ENCODE measurements at places on chromosomes 6 and 20.

- DNase-seq = no peak
Measured at GRCh38 chr6:154791556-154792317, 58.5 kb downstream of the SCAF8 start.

DNA sequence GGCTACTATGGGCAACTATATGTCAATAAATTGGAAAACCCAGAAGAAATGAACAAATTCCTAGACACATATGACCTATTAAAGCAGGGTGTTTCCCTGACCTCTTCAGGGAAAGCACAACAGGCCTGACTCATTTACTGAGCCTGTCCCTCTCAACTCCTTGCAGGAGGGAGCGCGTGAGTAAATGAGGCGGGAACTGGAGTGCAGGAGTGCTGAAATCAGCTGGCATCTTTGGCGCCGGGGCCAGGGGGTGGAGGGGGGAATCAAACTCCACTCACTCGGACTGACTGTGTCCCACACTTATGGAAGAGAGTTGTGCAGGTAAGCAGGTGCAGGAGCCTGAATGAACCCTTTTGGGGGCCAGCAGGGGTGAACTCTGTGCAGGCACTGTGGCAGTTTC is 671.2 kb upstream of the PTCHD4 start:
- DNase-seq = no peak

DNA sequence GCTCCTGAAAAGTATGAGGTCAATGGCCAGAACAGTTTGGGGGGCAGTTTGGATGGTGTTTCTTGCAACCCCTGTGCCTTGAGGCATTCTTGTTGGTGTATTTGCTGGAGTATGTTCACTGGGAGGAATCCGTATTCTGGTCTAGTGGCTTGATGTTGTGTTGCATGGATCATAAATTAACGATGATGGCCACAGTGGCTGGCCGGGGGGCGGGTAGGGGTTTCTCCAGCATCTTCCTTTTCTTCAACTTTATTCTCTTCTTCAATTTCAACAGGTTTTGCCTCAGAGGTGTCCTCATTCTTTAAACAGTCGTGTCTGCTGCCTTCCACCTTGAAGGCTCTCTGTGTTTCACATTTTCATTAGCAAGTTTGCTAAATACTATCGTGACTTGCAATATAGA is 43.0 kb upstream of the THBS2 start:
- no peak for DNase-seq

GRCh38 chr6:121657972-121658371 is 222.5 kb downstream of the GJA1 start:
- no peak for DNase-seq

GRCh38 chr20:38706509-38706908 is 17.8 kb upstream of the SLC32A1 start:
- no peak for DNase-seq

DNA sequence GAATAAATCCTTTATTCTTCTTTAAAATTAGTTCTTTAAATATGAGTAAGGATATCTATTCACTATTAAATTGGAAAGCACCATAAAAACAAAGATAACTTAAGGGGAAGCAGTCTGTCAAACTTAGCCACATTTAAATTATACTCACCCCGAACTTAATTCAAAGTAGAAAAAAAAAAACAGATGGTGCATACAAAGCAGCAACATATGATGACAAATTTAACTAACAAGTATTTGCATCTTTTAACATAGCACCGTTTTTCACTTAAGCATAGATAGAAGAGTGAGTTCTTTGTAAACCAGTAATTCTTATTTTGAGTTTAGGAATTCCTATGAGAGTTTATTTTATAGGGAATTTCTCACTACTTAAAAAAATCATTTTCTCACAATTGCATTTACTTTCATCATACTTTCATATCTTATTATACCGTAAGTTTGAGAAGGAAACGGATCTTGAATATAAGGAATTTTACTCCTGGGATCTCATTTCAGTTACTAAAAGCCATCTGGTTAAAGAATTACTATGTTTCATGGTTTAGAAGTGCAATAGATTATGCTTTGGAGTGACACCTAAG is 828.2 kb upstream of the MAP3K7 start:
- DNase-seq = no peak

GRCh38 chr6:161228921-161229591 is 44.8 kb downstream of the AGPAT4 start:
- DNase-seq = no peak

- no peak for DNase-seq
Measured at GRCh38 chr20:58892932-58893224, 40.4 kb downstream of the GNAS start.

GRCh38 chr6:84228198-84228543 is 728 bp upstream of the CEP162 start:
- no peak for DNase-seq

GRCh38 chr6:28980852-28981430 is 24.2 kb downstream of the ZNF311 start:
- no peak for DNase-seq

- DNase-seq = no peak
Measured at GRCh38 chr20:36908603-36909002, 32.7 kb downstream of the TLDC2 start.

DNA sequence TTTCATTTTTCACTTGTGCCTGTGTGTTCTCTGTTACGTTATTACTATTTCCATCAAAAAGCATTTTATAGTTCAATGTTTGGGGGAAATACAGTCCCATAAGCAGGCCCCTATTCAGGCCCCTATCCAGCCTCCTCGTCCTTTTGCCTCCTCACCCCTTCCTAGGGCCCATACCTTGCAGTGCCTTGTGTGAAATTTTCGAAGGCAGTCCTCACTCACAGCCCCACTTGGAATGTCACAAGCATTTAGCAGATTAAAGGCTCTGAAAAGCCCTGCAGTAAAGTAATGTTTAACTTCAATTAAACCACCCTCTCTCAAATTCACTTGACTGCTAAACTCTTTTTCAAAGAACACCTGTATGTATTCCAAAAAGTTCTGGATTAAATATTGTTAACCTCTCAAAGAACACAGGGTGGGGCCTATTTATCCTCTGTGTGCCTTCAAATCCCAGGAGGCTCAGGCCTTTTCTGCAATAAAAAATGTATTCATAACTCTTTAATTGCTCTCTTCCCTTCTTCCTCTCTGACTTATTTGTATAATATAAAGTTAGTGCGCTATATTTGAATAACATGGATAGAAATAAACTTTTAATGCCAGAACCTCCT is 202.5 kb downstream of the FOXA2 start:
- no peak for DNase-seq

DNA sequence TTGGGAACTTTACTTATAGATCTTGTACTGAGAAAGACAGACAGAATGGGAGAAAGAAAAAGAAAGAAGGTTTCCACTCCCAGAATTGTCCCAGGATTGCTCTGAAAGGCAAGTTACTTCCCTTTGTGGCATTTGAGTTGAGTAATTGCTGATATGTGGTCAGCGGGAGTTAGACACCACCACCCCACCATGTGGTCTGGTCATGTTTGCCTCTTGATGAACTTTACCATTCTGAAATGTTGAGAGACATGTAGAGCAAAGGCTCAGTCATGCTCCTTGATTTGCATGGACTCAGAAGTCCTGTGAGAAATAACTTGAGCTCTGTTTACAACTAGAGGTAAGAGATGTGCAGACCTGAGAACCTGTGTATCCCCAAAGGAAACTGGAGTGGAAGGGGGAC is 17.1 kb downstream of the TCF21 start:
- no peak for DNase-seq

GRCh38 chr20:32481311-32482142 is 103.6 kb downstream of the NOL4L start:
- no peak for DNase-seq

- no peak for DNase-seq
Measured at GRCh38 chr20:22004946-22005345, 299.5 kb downstream of the PAX1 start.

DNA sequence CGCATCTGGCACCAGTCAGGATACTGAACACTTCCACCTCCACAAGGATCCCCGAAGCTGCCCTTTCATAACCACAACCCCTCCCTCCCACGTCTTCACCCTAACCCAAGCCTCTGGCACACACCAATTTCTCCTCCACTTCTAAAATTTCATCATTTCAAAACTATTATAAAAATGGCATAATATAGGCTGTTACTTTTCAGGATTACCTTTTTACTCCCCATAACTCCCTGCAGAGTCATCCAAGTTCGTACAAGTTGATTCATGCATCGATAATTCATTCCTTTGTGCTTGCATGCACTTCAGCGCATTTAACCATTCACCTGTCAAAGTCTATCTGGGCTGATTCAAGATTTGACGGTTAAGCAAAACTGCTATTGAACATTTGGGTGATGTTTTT is 30.6 kb upstream of the LY86 start:
- no peak for DNase-seq

GRCh38 chr6:154991207-154991606 is 3.9 kb upstream of the TIAM2 start:
- DNase-seq = no peak

GRCh38 chr20:41664584-41664983 is 46.4 kb upstream of the CHD6 start:
- no peak for DNase-seq

DNA sequence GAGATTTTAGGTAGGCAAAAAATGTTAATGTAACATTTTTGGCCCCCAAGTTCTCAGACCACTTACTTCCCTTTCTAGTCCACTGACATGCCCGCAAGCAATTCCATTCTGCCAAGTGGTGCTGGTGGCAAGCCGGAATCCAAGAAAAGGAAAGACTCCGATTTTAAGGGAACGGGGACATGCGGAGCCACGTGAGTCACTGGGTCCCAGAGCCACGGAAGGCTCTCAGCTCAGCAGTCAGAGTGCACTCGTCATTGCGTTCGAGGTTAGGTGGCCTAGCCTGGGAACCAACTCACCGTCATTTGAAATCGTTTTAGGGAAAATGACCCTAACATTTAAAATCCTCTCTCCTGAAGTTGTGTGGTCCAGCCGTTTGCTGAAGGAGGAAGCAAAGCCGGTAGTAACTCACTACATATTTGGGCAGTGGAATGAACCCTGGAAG is 711 bp upstream of the SIRT5 start:
- no peak for DNase-seq

DNA sequence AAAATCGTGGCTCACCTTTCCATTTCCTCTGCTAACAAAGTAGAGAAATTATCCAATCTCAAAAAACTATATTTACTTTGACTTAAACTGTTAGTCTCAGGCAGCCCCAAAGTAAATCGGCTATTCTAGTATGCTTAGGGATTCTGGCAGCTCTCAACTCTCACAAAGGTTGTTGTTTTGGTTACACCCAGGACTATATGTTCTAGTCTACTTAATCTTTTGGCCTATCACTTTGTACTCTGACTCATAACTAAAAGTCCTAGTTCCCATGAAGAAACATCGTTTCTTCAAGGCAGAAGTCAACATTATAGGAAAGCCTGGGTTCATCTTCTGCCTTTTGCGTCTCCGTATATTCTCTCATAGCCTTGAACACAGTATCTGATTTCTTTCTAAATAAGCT is 42.3 kb downstream of the MYLK4 start:
- DNase-seq = no peak

GRCh38 chr6:90294008-90294511 is 2.6 kb downstream of the BACH2 start:
- no peak for DNase-seq

DNA sequence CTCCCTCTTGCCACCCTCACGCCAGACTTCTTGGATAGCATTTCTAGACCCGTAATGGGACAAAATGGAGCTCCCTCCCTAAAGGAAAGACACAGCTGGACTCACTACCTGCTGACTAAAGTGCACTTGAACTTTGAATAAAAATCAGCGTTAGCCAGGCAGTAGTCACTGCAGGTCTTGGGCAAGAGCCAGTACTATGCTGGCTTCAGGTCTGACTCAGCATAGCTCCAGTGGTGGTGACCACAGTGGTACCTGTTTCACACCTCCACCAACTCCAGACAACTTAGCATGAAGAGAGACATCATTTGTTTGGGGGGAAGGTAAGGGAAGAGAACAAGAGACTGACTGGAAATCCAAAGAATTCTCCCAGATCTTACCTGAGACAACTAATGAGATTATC is 906.8 kb downstream of the GRIK2 start:
- no peak for DNase-seq

GRCh38 chr20:57220337-57221145 is 45.9 kb downstream of the BMP7 start:
- no peak for DNase-seq

DNA sequence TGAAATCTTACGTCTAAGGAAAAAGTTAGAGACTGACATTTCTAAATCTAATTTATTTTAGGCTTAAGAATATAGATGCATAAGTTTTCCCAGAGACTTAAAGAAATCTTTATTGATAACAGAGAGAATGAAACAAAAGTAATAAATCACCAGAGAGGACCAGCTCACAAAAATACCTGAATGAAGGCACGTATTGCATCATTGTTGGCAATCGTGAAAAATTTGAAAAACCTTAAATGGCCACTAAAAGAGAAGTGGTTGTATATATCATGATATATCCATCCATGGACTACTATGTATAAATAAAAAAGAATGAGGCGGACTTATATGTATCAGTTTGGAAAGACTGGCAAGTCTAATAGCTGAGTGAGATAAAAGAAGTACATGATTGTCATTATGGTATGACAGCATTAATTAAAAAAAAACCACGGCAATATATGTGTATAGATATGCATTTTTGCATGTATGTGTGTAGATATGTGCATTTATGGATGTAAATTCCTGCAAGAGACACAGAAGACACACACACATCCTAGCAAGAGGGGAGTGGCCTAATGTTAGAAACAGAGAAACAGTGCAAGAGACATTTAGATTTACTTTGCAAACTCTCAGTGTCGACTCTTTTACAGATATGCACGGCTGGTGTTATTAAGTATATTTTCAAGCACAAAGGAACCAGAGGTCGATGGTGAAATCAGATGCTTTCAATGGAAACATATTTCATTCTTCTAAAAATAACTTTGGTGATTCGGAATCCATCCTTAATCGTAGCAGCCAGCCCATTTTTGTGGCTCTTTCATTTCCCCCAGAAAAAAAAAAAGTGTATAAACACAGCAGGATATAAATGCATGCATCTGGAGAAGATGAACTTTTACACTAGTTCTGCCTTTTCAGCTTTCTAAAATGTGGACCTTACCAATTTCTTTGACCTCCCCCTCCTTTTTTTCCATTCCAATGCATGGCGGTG is 156.1 kb upstream of the SALL4 start:
- no peak for DNase-seq

GRCh38 chr6:80022803-80023202 is 18.4 kb downstream of the TTK start:
- no peak for DNase-seq

DNA sequence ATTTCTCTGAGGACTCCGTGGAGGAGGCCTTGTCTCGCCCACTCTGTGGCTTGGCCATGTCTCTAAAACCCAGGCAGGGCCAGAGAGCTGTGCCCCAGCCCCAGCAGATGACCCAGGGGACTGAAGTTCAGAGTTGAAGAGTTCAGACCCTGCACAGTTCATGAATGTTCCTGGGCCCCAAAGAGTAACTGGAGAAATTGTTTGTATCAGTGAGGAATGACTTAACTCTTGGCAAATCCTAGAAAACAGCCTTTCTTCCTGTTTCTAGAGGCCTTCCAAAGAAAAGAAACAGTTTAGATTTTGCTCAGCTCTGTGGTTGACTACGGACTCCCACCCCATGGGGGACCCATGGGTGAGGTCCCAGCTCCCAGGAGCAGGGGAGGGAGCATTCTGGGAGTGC is 62.1 kb upstream of the EYA2 start:
- no peak for DNase-seq

Measured in activated CD4-positive, CD25-positive, alpha-beta regulatory T cell (primary cell).